ENCODE measurements at places on chromosomes 7 and 10. TPM values are rescaled to one million over a fixed set of nuclear protein-coding genes. Genes with fewer than 3 reads are reported as not detected.

DNA sequence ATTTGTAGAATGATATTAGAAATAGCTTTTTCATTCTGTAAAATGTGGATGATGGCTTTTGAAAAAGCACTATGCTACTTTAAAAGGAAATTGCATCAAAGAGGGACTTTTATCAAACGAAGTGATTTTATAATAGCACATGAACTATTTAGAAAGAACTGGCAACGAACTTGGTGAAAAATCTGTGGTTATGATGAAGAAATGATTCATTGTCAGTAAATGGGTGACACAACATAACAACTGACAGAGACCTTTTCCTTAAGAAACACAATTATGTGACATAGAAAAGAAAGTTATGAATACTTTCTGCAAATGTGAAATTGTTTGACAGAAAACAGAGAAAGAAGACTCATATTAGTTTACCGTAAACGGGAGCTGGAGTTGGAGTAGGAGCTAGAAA is 60.7 kb upstream of the LAMB4 start:
- no peak overlapping the region for H3K4me3 ChIP-seq
- no peak overlapping the region for H3K27ac ChIP-seq
- H3K27me3 ChIP-seq, result peaks cover 38% of the 10 kb centered on the region
- no peak for DNase-seq
- peaks cover 11% of the 10 kb centered on the region for H3K4me1 ChIP-seq

DNA sequence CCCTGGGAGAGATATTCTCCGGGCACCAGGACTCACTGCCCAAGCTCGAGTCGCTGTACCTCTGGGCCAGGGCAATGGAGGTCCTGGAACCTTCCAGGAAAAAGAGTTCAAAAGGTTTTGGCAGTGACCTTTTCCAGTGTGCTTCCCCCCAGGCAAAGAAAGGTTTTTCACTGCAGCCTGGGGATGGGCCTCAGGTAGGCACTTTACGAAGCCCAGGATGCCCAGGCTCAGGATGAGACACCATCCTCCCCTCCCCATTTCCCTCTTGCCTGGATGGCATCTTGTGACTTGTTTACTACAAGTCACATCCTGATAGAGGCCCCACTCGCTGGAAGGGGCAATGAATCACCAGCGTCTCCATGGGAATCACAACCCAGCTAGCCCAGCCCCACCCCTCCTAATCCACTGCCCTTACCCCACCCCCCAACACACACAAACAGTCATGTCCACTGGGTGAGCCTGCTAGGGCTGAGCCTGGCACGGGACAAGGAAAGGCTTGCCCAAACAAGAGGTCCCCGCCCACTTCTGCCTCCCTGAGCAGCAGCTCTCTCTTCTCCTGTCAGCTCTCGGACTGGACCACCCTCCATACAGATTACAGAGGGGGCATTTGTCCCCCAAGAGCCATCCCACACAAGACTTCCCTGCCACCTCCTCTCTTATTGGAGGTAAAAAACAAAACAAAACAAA is 93.8 kb upstream of the SMNDC1 start:
- no peak overlapping the region for H3K4me3 ChIP-seq
- H3K36me3 ChIP-seq, result no peaks in the 10 kb centered on the region
- H3K27ac ChIP-seq, result peak overlapping the region; percentile 10
- peaks cover 7% of the 10 kb centered on the region for H3K4me1 ChIP-seq

DNA sequence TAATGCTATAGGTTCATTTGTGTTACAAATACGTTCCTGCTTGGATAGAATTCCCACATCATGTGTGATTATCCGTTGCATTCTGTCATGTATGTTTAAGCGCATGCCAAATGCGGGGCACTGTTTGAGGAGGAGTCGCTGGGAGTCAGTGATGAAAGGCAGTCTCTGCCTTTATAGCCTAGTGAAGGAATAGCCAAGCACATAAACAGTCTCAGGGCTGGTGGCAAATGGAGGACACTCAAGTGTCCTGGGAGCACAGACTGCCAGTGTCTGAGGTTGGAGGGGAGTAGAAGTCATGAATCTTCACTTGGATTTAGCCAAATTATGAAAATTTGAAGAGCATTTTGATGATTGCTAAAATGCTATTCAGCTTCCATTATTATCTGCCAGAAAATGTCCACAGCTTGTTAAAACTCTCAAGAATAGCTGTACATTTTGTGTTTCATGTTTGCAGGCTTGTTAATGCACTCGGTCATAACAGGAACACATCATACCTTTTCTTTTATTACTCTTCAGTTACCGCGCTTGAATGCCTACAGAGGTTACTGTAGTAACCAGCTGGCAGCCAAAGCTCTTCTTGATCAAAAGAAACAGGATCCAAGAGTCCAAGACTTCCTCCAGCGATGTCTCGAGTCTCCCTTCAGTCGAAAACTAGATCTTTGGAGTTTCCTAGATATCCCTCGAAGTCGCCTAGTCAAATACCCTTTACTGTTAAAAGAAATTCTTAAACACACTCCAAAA is 41.6 kb downstream of the NET1 start:
- H3K4me3 ChIP-seq, result no peak overlapping the region
- peaks cover 5% of the 10 kb centered on the region for H3K36me3 ChIP-seq
- no peaks in the 10 kb centered on the region for H3K27me3 ChIP-seq
- no peak overlapping the region for H3K27ac ChIP-seq

DNA sequence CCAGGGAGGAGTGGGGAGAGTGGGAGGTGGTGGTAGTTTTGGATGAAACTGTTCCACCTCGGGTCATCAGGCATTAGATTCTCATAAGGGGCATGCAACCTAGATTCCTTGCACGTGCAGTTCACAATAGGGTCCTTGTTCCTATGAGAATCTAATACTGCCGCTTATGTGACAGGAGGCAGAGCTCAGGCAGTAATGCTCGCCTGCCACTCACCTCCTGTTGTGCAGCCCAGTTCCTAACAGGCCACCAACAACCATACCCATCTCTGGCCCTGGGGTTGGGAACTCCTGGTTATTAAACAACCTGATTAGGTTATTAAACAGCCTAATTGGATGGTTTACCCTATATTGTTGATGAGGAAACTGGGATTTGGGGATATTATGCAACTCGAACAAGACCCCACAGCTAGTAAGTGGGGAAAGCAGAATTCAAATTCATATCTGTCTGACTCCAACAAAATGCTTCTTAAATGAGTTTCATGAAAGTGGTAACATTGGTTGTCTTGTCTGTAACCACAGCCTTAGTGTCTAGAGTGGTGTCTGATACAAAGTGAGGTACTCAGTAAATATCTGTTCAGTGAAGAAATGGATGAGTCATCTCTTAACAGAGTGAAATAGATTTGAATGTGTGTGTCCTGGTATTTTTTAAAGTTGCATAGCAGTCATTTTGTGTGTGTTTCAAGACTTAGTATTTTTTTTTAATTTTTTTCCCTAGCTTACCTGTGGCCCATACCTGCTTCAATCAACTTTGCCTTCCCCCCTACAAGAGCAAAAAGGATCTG is 101.6 kb downstream of the HECTD2 start:
- H3K4me3 ChIP-seq, result no peak overlapping the region
- no peaks in the 10 kb centered on the region for H3K27me3 ChIP-seq
- no peaks in the 10 kb centered on the region for H3K4me1 ChIP-seq
- DNase-seq, result no peak

DNA sequence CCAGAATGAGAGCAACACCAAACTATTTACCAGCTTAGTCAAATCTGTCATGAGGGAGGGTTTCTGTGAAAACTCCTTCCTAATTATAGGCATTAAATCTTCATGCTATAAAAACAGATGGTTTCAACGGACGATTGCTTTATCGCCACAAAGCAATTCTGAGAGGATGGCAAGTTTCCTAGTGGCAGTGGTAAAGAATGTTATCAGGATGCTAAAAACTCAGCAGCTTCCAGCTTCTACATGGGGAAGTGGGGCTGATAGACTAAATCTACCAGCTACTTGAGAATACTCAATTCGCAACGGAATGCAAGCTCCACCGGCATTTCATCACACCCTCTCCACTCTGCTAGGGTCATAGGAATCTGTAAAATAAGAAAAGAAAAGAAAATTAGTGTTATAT is 41.8 kb downstream of the JCAD start:
- no peak for DNase-seq
- H3K4me3 ChIP-seq, result no peak overlapping the region
- no peak overlapping the region for H3K27ac ChIP-seq
- H3K27me3 ChIP-seq, result peaks cover 82% of the 10 kb centered on the region
- H3K4me1 ChIP-seq, result peaks cover 4% of the 10 kb centered on the region

- H3K27me3 ChIP-seq, result no peaks in the 10 kb centered on the region
- peaks cover 20% of the 10 kb centered on the region for H3K4me1 ChIP-seq
- peak overlapping the region; percentile 33 for H3K4me3 ChIP-seq
- DNase-seq, result no peak
Observed at GRCh38 chr7:148303295-148304082, 287.1 kb upstream of the C7orf33 start.

- no peak for DNase-seq
- H3K27ac ChIP-seq, result no peak overlapping the region
- H3K4me3 ChIP-seq, result peak overlapping the region; percentile 45
- peaks cover 90% of the 10 kb centered on the region for H3K27me3 ChIP-seq
Observed at GRCh38 chr10:99534939-99535763, 2.4 kb downstream of the NKX2-3 start.

The TUBB8 gene
- not detected for total RNA-seq

Data from T-helper 17 cell (primary cell).